ENCODE measurements at places on chromosomes 7 and 10.

GRCh38 chr10:44864051-44864450 is 47.1 kb upstream of the TMEM72 start:
- no peaks in the 10 kb centered on the region for H3K36me3 ChIP-seq
- H3K27ac ChIP-seq, result no peak overlapping the region
- no peaks in the 10 kb centered on the region for H3K4me1 ChIP-seq
- no peak overlapping the region for H3K4me3 ChIP-seq

GRCh38 chr10:129393812-129394211 is 73.2 kb upstream of the MGMT start:
- no peaks in the 10 kb centered on the region for H3K27me3 ChIP-seq
- no peaks in the 10 kb centered on the region for H3K4me1 ChIP-seq
- no peaks in the 10 kb centered on the region for H3K36me3 ChIP-seq
- H3K4me3 ChIP-seq, result no peak overlapping the region
- no peak overlapping the region for H3K27ac ChIP-seq

- H3K4me3 ChIP-seq, result no peak overlapping the region
- H3K36me3 ChIP-seq, result no peaks in the 10 kb centered on the region
- H3K27me3 ChIP-seq, result no peaks in the 10 kb centered on the region
- H3K4me1 ChIP-seq, result no peaks in the 10 kb centered on the region
These were observed 165.4 kb downstream of the SUGCT start for GRCh38 chr7:40300146-40300670.

- H3K27me3 ChIP-seq, result no peaks in the 10 kb centered on the region
- no peak overlapping the region for H3K27ac ChIP-seq
- DNase-seq, result no peak
- no peak overlapping the region for H3K4me3 ChIP-seq
- H3K4me1 ChIP-seq, result no peaks in the 10 kb centered on the region
These were observed 28.0 kb downstream of the SNX10 start for GRCh38 chr7:26319636-26320035.

DNA sequence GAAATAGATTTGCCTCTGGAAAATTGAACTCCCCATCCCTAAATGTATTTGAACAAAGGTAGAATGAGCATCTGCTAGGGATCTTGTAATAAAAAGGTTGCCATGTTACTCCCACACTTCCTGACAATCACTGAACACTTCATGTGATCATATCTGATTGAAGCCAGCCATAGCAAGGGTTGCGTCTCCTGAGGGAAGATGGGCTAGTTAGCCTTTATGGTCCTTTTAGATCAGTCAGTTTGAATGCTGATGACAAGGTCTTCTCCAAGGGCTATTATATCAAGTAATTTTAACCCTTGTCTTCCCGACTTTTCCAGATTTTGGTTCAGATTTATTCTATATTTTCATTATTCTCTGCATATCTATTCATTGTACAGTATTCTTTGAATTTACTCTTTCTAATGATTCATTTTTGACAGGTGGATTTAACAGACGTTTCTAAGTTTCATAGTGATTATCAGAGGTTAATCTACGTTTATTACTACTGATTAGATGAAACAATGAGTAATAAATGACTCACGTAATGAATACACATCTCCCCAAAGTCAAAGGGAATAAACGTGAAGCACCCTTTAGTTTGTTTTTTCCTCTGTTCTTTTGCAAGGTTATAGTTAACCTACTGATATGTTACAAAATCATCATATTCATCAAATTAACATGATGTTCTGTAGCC is 28.1 kb downstream of the CSGALNACT2 start:
- no peak overlapping the region for H3K27ac ChIP-seq
- H3K4me1 ChIP-seq, result no peaks in the 10 kb centered on the region
- H3K27me3 ChIP-seq, result no peaks in the 10 kb centered on the region

DNA sequence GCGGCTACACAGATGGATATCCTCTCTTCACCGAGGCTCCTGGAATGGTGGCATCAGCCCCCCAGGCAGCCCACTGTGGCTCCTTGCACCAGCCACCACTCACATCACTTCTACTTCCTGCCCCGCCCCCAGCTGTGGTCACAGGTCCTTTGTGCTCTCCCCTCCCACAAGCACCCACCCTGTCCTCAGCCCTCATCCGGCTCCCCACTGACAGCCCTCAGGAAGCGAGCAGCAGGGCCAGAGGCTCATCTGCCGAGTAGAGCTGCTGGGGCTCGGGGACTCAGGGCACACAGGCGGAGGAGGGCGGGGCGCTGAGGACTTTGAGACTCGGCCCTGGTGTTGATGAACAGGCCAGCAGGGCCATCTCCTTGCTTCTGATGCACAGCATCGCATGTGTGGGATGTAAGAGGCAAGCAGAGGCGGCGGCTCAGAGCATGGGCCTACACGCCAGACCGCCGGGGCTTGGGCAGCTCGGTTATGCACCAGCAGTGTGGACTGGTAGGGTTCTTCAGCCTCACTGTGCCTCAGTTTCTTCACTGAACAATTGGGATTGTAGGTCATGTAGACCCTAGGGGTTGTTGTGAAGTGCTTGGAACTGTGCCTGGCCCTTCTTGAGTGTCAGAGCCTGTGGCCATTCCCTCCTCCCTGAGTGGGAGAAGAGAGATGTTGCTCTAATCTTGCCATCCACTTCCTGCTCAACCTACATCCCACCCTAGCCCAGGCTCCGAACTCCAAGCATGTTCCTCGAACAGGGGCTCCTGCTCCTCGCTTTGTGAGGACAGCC is at the start of gene PRF1:
Gene PRF1 (minus strand): TSS at position 77 of the 784 bp plus-strand sequence. CDS start 1,839 bp downstream, outside the sequence.
- DNase-seq, result no peak
- peaks cover 1% of the 10 kb centered on the region for H3K4me1 ChIP-seq
- no peak within 1 kb of the TSS for H3K4me3 ChIP-seq
- no peak within 1 kb of the TSS for H3K27ac ChIP-seq
- no peaks in the 10 kb centered on the region for H3K36me3 ChIP-seq

GRCh38 chr10:69569396-69569934 is 3.8 kb downstream of the NEUROG3 start:
- H3K36me3 ChIP-seq, result no peaks in the 10 kb centered on the region
- H3K27ac ChIP-seq, result no peak overlapping the region
- H3K4me3 ChIP-seq, result peak overlapping the region; percentile 4
- DNase-seq, result no peak
- peaks cover 11% of the 10 kb centered on the region for H3K4me1 ChIP-seq
- H3K27me3 ChIP-seq, result peaks cover 68% of the 10 kb centered on the region

DNA sequence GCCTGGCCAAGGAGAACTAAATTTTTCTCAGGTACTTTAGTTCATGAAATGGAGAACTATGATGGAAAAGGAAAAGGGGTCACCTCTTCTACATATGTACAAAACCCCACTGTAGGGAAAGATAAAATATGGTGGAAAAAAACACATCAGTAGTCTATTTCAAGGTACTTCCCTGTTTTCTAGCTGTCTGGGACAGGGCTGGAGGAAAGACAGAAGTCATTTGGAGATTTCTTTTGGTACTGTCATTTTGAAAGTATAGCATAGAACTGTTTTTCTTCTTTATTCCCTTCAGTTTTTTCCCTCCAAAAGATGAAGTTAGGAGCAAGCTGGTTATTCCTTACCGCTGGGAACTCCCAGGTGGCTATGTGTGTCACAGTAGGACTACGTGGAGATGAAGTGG is 196.1 kb downstream of the DOCK4 start:
- H3K36me3 ChIP-seq, result no peaks in the 10 kb centered on the region
- DNase-seq, result no peak
- no peak overlapping the region for H3K27ac ChIP-seq
- no peaks in the 10 kb centered on the region for H3K4me1 ChIP-seq
- no peaks in the 10 kb centered on the region for H3K27me3 ChIP-seq

- H3K27ac ChIP-seq, result no peak overlapping the region
- DNase-seq, result no peak
- H3K4me1 ChIP-seq, result no peaks in the 10 kb centered on the region
- H3K4me3 ChIP-seq, result no peak overlapping the region
- no peaks in the 10 kb centered on the region for H3K36me3 ChIP-seq
These were observed 32.9 kb upstream of the CXCL12 start for GRCh38 chr10:44417761-44418160.

GRCh38 chr10:52486840-52487611 is 172.9 kb downstream of the DKK1 start:
- H3K4me3 ChIP-seq, result no peak overlapping the region
- no peak for DNase-seq
- no peaks in the 10 kb centered on the region for H3K36me3 ChIP-seq
- no peak overlapping the region for H3K27ac ChIP-seq
- no peaks in the 10 kb centered on the region for H3K27me3 ChIP-seq

Measured in iPS DF 6.9 (cell line).